ENCODE measurements at places on chromosomes 4 and X.

- DNase-seq = no peak
Observed at GRCh38 chr4:82382751-82383150, 9.0 kb upstream of the HNRNPD start.

DNA sequence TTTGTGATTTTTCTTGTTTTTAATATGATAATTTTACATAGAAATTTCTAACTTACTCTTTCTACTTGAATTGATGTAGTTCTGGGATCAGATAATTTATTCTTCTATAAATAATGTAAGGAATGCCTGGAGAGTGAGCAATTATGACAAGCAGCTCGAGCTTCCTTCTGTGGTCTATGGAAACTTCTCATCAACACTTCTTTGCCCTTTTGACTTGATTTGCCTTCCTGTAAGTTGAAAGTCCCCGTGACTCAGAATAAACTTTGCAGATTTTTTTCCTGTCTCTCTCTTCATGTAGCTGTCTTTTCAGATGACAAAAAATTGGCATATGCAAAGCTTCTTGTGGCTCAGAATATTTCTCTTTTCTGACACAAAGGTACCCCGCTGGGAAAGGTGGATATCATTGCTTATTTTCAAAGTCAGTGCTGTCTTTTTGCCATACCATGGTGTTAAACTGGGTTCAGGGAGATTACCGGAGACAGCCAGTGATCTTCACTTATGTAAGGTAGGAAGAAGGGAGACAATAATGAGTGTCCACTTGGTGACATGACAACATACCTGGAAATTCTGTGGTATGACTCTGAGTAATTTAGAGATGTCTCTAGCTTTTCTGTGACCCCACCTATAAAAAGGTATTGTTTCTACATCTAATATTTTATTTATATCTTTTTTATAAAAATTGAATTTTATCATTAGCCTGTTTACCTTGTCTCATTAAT is 278.6 kb upstream of the GNPDA2 start:
- no peak for DNase-seq

GRCh38 chrX:7689791-7690412 is 153.1 kb upstream of the VCX start:
- DNase-seq = no peak

DNA sequence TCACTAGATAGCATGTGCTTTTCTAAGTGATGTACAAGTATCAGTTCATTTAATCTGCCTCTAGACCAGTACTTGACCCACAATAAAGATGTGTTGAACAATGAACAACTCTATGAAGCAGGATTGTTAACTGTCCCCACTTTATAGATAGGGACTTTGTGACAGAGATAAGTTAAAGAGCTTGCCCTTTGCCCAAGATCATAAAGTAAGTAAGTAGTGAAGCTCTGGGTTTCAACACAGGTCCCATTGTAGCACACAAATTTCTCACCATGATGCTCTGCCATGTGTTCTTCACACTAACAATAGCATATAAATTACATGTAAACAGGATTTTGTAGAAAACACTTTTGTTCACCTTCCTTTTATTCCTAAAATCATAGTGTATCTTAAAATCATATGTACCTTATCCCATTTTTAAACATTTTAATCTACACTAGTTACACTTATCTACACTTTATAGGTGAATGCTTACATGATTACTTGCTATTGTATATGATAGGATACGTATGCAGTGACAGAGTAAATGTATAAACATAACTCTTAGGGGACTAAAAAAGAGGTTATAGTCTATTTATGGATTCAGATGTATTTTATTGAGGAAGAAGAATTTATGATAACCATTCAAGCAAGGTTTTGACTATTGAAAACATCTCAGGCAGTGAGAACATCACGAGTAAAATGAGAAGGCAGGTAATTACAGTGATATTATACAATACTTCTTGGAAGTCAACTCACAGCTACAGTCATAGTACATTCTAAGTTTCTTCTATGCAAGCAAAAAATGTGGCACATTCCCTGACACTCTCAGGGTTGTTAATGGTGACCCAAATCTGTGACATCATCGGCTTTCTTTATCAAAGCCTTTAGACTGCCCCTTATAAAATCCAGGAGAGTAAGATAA is 2275.1 kb downstream of the PCDH7 start:
- DNase-seq = no peak

GRCh38 chrX:13933352-13933751 is 96.3 kb downstream of the GEMIN8 start:
- DNase-seq = no peak

GRCh38 chr4:37779896-37780295 is 46.6 kb upstream of the PGM2 start:
- no peak for DNase-seq

DNA sequence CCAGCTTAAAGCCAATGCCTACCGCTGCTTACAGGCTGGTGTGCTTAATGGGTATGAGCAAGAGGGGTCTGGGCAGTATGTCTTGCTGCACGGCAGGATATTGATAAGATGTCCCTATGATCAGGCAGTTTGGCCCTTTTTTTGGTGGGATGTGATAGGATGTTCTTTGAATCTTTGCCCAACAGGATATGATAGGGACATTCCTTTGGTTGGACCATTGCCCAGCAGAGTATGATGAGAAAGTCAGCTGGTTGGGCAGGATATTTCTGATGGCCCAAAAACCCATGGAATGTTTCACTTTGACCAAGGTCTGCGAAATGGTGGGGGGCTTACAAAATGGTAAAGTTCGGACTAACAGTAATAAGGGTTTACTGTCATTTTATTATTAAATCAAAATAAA is 1060.6 kb downstream of the STIM2 start:
- no peak for DNase-seq

- DNase-seq = no peak
Observed at GRCh38 chrX:131298846-131299245, 9.7 kb upstream of the IGSF1 start.

DNA sequence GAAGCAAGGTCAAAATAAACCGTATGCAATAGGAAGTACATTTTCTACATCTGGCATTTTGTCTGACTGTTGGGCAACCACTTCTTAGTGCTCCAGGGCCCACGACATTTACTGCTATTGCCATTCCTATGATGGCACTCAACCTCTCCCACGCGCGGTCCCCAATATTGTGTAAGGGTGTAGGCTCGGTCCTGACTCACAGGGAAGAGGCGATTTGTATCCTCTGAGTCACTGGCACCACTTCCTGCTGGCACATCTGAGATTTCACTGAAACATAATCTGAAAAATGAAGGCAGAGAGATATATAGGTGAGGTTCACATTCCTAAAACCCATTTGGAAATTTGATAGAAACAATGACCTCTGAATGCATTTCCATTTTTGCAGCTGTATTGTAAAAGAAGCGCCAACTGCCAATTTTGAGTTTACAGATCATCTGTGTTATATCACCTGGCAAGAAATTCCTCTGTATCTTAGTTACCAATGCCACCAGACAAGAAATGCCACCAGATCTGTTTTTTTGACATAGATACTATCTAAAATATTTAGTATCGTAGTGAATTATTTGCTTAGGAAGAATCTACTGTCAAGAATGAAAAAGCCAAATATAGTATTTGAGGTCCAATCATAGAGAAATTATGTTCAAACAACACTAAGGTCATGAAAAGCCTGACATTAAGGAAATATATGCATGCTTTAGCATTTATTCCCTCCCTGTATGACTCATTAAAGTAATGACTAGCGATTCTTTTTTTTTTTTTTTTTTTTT is 9.8 kb downstream of the EREG start:
- no peak for DNase-seq

DNA sequence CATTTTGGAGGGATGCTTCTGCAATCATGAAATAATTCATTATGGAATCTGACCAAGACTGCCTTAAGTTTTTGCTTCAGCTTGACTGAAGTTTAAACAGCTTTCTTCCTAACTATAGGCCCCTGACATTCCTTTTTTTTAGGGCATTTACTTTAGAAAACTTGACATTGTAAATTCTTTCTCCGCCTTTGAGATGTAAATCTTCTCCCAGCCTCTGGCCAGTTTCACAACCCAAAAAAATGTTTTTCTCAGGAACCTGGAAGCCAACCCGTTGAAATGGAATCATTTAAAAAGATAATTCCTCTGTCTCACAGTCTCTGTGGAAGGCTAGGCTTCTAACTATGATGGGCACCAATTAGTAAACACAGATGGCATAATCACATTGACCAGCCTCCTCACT is 710.4 kb upstream of the PABPC4L start:
- no peak for DNase-seq

DNA sequence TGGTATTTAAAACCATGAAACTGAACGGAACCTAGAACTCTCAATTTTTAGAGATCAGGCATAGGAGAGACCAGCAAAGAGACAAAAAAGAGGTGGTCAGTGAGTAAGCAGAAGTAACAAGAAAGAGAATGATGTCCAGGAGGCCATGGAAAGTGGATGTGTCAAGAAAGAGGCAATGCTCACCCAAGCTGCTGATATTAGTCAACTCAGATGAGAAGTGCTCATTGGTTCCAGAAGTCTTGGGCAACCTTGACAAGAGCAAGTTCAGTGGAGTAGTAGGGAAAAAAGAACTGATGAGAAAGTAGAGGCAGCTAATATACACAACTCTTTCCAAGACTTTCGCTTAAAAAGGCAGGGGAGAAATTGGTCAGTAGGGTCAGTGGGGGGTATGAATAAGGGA is 23.0 kb upstream of the CCDC149 start:
- DNase-seq = no peak
